ENCODE measurements at places on chromosomes 7 and 10.

GRCh38 chr10:62037890-62038608 is 136.6 kb downstream of the ARID5B start:
- no peak for DNase-seq

GRCh38 chr7:157991351-157991750 is 596.3 kb downstream of the PTPRN2 start:
- DNase-seq = no peak

DNA sequence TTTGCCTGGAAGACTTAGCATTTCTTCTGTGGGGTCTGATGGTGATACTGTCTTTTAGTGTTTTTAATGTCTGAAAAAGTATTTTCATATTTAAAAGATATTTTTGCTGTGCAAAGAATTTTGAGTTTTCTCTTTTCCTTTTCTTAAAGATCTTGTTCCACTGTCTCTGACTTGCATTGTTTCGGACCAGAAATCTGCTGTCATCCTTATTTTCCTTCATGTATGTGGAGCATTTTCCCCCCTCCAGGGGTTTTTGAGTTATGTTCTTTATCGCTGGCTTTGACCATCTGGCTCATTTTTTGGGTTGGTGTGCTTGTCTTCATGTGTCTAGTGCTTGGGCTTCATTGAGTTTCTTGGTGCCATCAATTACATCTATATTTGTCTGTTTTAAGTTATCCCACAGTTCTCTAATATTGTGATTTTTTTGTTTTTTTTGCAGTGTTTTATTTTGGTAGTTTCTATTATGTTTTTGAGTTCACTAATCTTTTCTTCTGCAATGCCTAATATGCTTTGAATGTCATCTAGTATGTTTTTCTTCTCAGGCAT is 119.9 kb downstream of the MGMT start:
- no peak for DNase-seq

DNA sequence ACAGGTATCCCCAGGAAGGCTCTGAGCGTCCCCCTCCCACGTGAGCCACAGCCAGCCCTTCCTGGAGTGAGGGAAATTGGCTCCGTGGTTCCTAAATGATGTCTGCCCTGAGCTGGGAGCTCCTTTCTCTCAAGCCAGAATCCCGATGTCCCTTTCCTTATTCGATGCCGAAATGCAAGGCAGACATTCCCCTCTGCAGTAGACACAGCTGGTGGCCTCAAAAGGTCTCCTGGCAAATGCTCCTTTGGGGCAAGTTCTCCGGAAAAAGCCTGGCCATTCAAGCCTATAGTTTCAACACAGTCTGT is 98.9 kb downstream of the HIP1 start:
- DNase-seq = no peak

DNA sequence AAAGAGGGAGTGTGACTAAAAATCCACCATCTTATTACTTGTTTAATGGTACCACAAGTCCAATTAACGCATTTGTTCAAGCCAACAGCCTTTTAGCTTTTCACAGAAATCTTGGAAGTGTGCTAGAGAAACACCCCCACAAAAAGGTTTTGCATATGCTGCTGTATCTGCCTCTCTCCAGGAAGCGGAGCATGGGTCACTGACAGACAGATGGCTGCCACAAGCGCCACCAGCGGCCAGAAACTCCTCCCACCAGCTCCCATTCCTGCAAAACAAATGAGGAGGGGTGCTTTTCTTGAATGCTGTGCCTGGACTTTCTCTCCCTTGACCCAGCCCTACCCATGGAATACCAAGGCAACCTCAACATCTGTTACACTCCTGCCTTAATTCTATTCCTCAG is 176.3 kb upstream of the LRGUK start:
- no peak for DNase-seq

DNA sequence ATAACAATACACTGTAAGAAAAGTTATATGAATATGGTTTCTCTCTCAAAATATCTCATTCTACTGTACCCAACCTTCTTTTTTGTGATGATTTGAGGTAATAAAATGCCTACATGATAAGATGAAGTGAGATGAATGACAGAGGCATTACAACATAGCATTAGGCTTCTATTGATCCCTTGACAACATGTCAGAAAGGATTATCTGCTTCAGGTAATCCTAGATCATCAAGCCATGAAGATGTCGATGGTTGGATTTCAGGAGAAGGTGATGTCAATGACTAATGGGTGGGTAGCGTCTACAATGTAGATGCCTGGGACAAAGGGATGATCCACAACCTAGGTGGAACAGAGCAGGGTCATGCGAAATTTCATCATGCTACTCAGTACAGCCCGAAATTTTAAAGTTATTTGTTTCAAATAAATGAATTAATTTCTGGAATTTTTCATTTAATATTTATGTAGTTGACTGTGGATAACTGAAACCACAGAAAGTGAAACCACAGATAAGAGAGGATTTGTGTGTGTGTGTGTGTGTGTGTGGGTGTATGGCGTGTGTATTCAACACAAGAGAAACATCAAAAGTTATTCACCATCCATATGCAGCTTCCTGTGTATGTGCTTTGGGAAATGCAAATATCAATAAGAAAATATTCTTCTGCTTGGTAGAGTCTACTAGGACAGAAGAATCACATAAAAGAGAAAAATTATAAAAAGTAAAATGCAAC is 77.0 kb downstream of the MAGI2 start:
- no peak for DNase-seq

GRCh38 chr7:148698397-148699023 is at the start of gene CUL1:
CUL1 (plus strand) TSS chr7:148698903; CDS start chr7:148730123, 31,220 bp downstream.
- DNase-seq = peak; percentile 87

- no peak for DNase-seq
These were observed 71.5 kb downstream of the ZNF92 start for GRCh38 chr7:65444899-65445823.

DNA sequence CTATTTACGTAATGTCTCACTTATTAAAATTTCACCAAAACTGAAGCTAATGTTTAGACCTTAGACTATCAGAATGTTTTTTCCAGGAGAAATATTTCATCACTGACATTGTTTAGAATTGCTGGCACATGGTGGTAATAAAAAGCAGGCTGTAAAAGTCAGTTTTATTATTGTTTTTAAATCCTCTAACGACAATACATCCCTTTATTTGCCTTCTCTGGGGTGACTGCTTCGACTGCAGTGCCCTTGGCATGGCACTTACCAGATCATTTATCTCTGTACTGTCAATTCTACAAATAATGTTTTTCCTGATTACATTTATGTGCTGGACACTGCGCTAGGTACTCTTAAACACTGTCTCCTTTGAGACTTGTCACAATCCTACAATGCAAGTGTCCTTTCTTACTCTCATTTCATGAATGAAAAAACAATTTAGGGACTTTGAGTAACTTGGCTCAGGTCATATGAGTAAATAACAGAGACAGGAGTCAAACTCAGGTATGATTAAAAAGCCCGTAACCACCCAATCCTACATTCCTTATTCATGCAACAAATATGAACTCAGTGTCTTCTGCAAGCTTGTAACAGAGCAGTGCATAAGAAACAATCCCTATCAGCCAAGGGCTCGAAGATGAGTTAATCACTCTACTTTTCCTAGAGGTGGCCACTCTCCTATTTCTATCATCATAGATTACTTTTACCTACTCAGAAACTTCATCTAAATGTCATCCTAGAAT is 5.6 kb upstream of the ING3 start:
- no peak for DNase-seq

DNA sequence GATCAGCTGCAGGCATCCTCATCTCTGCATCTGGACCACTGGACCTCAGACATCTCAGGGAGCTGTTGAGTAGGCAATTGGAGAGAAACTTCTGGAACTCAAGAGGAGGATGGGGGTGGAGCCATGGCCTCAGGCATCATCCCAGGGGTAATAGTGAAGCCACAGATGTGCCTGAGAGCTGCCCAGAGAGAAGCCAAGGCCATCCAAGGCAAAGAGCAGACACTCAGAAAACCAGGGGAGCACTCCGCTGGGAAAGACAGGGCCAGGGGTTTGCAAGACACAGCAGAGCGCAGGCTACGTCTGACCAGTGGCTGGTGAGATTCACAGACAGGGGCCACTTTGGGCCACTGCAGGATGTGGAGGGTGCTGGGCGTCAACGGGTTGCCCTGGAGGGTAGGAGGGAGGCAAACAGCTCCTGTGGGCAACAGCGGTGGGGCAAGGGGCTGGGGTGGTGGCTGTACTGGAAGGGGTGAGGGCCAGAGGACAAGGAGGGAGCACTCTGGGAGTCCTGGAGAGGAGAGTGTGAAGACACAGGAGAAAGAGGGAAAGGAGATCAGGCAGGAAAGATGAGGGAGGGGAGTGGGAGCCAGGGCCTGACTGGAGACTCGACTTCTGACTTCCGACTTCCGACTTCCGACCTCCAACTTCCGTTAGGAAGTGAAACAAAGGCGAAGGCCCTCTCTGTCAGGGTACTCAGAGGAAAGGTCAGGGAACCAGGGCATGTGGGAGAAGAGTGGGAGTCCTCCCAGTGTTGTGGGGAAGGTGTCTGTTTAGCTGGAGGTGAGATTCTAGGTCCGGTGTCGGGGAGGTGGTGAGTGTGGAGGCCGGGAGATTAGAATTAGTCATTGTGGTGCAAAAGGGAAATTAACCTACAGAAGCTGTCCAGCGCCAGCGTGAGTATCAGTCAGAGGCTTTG is 69.7 kb upstream of the ANTXRL start:
- no peak for DNase-seq

GRCh38 chr7:158329014-158329610 is 258.5 kb downstream of the PTPRN2 start:
- DNase-seq = no peak

All from activated CD4-positive, alpha-beta T cell treated with anti-CD3 and anti-CD28 coated beads, Interleukin-2, amount 50 U/mL, for 4 hours (primary cell).